ENCODE measurements at places on chromosomes 3 and 15. TPM values are rescaled to one million over a fixed set of nuclear protein-coding genes. Genes with fewer than 3 reads are reported as not detected.

DNA sequence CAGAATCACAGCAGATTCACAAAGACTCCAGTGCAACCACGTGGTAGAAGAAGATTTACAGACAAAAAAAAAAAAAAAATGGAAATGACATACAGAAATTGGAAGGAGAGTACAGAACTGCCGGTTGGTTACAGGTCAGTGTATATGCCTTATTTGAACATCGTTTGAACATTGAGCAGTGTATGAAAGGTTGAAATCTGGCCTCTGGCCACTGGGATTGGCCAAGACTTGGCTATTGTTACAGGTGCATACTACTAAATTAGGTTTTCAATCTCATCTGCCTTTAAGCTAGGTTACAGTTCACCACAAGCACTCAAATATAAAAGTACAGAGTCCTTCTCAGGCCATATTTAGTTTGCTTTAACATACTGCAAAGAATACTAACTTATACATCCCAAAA lies 59.8 kb downstream of the THBS1 start:
- no peaks in the 10 kb centered on the region for H3K4me1 ChIP-seq
- no peaks in the 10 kb centered on the region for H3K27me3 ChIP-seq
- no peak for DNase-seq
- no peak overlapping the region for H3K4me3 ChIP-seq

DNA sequence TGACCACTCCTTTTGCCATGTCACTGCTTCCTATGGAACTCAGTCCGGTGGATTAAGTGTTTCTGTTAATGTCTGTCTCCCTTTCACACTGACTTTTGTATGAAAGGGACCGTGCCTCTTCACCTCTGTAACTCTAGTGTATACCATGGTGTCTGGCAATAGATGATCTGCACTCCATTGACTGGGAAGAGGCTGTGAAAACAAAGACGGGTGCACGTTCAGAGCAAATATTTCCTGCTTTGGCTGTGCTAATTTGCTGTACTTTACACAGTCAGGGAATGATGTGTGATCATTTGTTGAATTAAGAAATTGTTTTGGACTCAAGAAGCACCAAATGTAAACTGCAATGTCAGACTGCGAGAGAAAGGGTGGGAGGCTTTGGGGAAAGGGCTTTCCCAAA lies 315.2 kb downstream of the RORA start:
- no peaks in the 10 kb centered on the region for H3K27me3 ChIP-seq
- peaks cover 8% of the 10 kb centered on the region for H3K4me1 ChIP-seq
- no peak for DNase-seq
- H3K36me3 ChIP-seq, result no peaks in the 10 kb centered on the region
- no peak overlapping the region for H3K4me3 ChIP-seq

DNA sequence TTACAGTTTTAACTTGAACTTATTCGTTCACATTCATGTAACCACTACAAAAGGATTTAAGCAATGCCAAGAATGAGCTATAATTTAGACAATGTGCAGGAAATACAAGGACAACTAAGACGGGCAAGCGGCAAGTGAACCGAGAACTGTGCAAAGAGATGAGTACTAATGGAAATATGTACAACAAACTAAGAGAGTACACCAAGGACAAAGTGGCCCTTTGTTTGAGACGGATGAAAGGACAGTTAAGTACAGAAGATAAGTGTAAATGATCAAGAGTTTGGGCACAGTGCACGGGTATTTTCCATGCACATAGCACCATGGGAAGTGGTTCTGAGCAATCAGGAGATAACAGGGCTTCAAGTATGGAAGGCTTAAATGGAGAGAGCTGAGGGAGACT lies 281.7 kb downstream of the ROBO2 start:
- H3K4me3 ChIP-seq, result no peak overlapping the region
- H3K27ac ChIP-seq, result peak overlapping the region; percentile 44
- H3K27me3 ChIP-seq, result peaks cover 4% of the 10 kb centered on the region

DNA sequence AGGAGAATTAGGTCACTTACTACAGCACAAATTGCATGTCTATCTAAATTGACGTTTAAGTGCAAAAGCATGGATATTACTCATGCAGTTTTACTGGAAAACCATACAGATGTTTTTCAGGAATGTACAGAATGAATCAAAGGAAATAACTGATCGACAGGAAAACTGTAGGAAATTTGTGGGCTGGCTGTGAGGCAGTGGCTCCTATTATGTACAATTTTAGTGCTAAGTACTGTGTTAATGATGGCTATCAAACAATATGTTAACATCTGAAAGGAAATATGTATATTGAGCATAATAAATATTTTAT lies 6.9 kb downstream of the NUDT16 start:
- no peak overlapping the region for H3K4me3 ChIP-seq
- H3K4me1 ChIP-seq, result peaks cover 25% of the 10 kb centered on the region
- no peaks in the 10 kb centered on the region for H3K27me3 ChIP-seq
- H3K36me3 ChIP-seq, result peaks cover 19% of the 10 kb centered on the region
- no peak for DNase-seq
- no peak overlapping the region for H3K27ac ChIP-seq

SPINK8 gene
- not detected for total RNA-seq

Measured in glutamatergic neuron (in vitro differentiated cells).